ENCODE measurements at places on chromosomes 7 and 10.

DNA sequence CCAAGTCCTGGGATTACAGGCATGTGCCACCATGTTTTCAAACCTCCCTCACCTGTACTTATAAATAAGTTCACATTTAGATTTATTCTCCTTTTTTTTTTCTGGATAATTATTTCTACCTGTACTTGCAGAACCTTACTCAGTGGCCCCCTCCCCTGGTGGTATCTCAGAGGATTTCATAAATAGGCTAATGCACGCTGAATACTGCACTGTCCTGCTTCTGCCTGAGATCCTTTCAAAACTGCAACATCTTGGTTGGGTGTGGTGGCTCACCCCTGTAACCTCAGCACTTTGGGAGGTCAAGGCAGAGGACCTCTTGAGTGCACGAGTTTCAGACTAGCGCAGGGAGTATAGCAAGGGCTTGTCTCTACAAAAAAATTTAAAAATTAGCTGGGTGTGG lies 4.6 kb upstream of the BLVRA start:
- DNase-seq: no peak

DNA sequence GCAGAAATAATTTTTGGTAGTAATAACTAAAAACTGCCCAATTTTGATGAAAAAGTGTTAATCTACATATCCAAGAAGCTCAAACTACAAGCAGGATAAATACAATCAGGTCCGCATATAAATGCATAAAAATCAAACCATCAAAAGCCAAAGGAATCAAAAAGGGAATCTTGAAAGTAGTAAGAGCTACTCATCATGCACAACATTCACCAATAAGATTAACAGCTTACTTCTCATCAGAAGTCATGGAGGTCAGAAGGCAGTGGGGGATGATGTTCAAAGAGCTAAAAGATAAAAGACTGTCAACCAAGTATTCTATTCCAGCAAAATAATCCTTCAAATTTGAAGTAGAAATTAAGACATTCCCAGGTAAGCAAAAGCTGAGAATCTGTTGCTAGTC lies 76.4 kb downstream of the CRPPA start:
- DNase-seq: no peak

- DNase-seq: no peak
Observed at GRCh38 chr10:125076121-125076825, 84.1 kb downstream of the CTBP2 start.

GRCh38 chr10:58070956-58071355 lies 196.7 kb downstream of the IPMK start:
- DNase-seq: no peak

DNA sequence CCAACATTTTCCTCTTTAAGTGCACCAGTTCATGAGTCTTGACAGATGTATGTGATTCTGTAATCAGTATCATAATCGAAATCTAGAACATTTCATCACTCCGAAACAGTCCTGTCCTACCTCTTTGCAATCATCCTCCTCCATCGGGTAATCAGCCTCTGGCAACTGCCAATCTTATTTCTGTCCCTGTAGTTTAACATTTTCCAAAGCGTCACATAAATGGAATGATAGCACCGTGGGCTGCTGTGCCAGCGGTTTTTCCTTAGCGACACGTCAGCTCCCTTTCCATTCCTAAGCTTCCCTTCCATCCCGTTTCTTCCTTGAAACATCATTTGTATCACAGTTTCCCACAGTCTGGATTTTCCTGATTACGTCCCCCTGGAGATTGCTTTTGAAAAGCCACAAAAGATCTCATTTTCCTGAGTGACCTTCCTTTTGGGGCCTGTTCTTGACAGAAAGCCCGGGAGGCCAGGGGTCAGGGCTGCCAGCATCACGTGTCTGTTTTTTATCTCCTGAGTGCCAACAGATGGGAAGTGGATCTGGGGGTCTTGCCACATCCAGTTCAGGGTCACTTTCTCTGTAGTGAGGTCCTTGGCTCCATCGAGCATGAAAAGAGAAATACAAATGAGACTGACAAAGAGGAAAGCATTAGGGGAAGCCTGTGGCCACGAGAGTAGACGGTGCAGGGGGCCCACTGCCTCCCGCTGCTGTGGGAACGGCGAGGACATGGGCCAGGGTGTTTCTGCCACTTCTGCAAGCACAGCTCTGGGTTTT lies 31.6 kb downstream of the TMEM120A start:
- DNase-seq: no peak
